Frontal cortex (tissue), 4 donors: ENCODE measurements at places on chromosomes 11 and 22. TPM values are rescaled to one million over a fixed set of nuclear protein-coding genes. Genes with fewer than 3 reads are reported as not detected.

P2RX6 gene
- total RNA-seq: 0.41 TPM

SCUBE2 gene
- total RNA-seq: 2.9 TPM

SAA4 gene
- not detected for total RNA-seq

SCUBE1 gene
- total RNA-seq: 26.1 TPM

NELL1 gene
- 65.6 TPM for total RNA-seq

MRGPRE gene
- total RNA-seq: not detected

MMP27 gene
- not detected for total RNA-seq

SNX32 gene
- 6.1 TPM for total RNA-seq

UBQLN3 gene
- total RNA-seq: under 0.01 TPM
